ENCODE measurements at places on chromosomes 13 and 19.

GRCh38 chr19:5560156-5560555 lies 7.6 kb downstream of the TINCR start:
- no peak for DNase-seq

- DNase-seq: no peak
Measured at GRCh38 chr19:43570174-43570791, 5.0 kb downstream of the XRCC1 start.

DNA sequence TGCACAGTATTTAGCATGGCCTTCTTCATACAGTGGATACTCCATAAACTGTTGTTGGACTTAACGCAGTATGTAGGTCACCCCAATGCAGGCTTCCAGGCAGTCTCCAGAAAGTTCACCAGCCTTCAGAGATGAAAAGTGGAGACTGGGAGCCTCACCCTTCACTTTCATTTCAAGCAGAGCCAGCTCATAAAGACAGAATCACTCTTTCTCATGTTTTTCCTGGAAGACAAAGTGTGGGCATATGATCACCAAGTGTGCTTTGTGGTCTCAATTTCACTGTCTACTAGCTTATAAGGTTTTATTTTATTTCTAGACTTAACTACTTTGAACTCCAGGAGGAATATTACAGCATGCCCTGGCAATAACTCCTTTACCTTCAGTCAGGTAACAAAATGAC lies 26.3 kb upstream of the TNFSF11 start:
- DNase-seq: no peak

DNA sequence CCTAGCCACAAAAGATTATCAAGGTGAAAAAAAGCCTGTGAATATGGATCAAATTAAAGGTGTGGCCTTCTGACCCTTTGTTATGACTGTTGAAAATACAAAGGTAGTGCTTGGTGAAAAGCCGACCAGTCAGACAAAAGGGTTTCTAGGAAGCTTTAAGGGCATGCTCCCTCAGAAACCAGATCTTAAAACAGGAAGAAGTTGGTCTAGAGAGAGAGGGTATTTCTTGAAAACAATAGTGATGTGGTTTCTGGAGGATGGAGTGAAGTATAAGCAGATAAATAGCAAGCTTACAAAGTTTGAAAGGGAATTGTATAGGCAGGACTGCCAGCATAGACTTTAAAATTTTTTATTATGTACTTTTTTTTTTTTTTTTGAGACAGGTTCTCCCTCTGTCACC lies 5.0 kb upstream of the EID2 start:
- DNase-seq: no peak

GRCh38 chr19:9854282-9854846 lies 19.2 kb downstream of the PIN1 start:
- no peak for DNase-seq

DNA sequence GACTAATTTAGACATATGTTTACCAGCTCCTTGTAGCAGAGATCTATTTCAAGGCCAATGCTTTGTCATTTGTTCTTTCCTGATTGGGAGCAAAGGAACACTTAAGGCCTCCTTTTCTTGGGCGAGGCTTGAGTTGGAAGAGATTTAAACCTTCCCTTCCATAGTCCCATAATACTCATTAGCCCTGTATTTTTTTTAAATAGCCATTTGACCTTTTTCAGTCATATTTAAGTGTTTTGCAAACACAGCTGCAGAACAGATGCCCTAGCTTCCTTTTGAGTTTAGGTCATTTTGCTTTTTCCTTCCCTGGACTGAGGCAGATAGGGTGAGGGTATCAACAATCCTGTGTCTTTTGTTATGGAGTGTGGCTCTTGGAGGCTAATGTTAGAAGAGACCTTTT lies 198.3 kb downstream of the NBEA start:
- DNase-seq: no peak

GRCh38 chr13:112249644-112250610 lies 126.2 kb upstream of the SPACA7 start:
- no peak for DNase-seq

- no peak for DNase-seq
Measured at GRCh38 chr13:51000061-51000460, 90.5 kb downstream of the RNASEH2B start.

All from stimulated activated CD8-positive, alpha-beta memory T cell treated with anti-CD3 and anti-CD28 coated beads, Interleukin-7, amount 100 ng/mL, for 24 hours (primary cell).